ENCODE measurements at places on chromosomes 1 and 21.

DNA sequence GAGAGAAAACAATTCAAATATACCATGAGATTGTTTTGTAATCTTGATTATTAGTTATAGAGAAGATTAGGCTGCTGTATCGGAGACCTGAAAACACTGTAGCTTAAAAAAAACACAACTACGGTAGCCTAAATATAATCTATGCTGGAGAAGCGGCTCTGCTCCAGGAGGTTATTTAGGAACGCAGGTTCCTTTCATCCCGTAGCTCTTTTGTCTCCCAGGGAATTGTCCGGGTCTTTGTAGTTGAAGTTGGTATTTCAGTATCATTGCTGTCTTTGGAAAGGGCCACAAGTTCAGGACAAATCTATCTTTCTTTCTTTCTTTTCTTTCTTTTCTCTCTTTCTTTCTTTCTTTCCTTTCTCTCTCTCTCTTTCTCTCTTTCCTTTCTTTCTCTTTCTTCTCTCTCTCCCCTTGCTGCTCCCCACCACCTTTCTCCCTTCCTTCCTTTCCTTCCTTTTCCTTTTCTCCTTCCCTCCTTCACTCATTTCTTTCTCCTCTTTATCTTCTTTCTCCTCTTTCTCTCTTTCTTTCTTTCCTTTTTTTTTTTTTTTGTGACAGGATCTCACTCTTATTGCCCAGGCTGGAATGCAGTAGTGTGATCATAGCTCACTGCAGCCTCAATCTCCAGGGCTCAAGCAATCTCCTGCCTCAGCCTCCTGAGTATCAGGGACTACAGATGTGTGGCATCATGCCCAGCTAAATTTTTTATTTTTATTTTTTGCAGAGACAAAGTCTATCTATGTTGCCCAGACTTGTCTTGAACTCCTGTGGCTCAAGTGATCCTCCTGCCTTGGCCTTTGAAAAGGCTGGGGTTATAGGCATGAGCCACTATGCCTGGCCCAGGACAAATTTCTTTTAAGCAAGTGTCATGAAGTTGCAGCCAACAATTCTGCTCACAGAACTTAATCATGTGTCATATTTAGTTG, 10.9 kb upstream of the NFIA start:
- no peak for DNase-seq

DNA sequence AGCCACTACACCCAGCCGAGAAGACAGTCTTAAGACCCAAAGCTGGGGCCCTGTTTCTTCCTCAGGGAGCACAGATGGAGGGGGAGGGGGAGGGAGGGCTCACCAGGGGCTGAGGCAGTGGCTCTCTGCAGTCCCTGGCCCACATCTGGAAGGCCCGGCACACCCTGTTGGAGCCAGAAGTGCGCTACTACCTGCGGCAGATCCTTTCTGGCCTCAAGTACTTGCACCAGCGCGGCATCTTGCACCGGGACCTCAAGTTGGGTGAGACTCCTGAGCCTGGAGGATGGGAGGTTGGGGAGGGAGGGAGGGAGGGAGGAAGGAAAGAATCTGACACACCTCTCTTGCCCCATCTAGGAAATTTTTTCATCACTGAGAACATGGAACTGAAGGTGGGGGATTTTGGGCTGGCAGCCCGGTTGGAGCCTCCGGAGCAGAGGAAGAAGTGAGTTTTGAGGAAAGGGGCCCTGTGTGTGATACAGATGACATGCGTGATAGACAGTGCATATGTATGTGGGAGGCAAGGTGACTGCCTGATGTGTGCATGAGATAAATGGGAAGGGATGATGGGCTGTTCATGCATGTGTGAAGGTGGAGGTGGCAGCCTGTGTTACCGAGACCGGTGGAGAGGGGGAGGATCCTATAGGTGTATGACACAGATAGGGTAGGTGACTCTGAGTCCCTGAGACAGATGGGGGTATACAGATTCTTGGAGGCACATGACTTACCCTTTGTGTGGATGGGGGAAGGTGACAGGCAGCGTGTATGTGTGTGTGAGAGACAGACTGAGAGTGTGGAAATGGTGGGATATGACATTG, 1.5 kb downstream of the PLK3 start:
- DNase-seq: no peak

- DNase-seq: no peak
Observed at GRCh38 chr1:87928623-87929022, 599.9 kb downstream of the LMO4 start.

DNA sequence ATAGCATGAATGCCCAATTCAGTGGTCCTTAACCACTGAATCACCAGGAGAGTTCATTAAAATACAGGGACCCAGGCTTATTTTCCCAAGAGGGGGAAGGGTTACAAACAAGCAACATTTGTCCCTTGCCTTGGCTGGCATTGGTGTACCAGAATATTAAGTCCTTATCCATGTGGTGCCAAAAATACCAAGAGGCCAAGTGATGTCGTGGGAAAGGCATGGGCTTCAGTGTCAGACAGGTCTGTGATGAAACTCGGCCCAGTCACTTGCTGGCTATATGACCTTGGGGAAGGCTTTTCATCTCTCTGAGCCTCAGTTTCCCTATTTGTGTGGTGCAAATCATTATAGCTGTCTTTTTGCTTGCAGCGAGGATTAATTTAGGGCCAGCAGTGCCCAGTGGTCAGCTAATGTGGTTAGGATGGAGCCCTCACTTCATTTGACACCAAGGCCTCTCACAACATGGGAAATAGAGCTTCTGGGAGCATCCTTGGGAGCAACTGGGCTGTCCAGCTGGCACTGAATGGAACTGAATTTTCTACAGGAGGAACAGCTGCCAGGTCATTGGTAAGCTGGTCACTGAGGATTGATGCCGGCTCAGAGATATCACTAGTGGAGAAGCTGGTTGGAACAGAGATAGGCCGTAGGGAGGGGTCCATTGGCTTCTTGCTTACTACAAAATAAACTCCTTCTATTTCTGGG, 77.2 kb upstream of the PPP2R5A start:
- no peak for DNase-seq

- no peak for DNase-seq
Observed at GRCh38 chr1:103900005-103900404, 150.3 kb downstream of the AMY1C start.

DNA sequence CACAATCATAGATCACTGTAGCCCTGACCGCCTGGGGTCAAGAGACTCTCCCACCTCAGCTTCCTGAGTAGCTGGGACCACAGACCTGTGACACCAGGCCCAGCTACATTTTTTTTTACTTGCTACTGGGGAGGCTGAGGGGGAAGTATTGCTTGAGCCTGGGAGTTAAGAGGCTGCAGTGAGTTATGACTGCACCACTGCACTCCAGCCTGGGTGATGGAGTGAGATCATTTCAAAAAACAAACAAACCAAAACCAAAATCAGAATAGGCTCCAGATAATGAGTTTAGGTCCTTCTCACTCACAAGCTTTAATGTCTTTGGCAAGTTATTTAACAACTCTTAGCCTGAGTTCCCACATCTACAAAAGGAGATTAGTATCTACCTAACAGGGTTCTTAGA, 22.8 kb downstream of the WDR26 start:
- DNase-seq: no peak
